ENCODE measurements at places on chromosomes 1 and 21.

GRCh38 chr1:1763657-1764621, 14.3 kb downstream of the NADK start:
- no peak for DNase-seq

DNA sequence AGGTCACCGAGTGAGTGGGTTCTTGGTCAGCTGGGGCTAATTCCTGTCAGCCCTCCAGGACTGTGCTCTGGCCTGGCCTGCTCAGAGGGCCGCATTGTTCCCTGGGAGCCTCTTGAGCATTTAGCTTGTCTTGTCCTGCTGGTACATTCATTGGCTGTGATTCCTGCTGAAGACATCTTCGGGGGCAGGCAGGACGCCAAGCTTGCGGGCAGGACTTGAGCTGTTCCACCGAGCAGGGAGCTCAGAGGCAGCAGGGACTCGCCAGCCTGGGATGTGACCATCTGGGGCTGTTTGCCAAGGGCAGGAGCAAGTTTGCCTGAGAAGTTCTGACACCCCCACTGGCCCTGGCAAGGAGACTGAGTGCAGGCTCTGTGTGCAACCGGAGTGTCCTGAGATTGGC, 7.0 kb upstream of the SLC26A9 start:
- DNase-seq = no peak

- DNase-seq = no peak
Measured at GRCh38 chr1:27021354-27022031, 8.8 kb upstream of the TENT5B start.

- DNase-seq = no peak
Measured at GRCh38 chr1:27099587-27100334, 55.2 kb downstream of the SLC9A1 start.

DNA sequence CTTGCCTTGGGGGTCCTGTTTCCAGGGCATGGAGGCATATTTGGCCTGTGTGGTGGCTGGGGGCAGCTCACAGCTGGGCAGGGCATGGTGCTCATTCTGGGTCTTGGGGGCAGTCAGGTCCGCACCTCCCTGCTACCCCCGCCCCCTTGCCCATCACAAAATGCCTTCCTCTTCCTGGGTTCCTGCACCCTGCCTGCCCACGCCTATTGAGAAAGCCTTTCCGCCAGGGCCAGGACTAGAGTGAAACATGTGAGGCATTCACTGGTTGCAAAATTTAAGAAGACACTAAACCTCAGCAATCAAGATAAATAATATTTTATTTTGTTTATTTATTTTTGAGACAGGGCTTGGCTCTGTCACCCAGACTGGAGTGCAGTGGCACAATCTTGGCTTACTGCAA, 19.7 kb downstream of the PTAFR start:
- no peak for DNase-seq

GRCh38 chr1:117616967-117617366, 11.1 kb downstream of the TENT5C start:
- no peak for DNase-seq

DNA sequence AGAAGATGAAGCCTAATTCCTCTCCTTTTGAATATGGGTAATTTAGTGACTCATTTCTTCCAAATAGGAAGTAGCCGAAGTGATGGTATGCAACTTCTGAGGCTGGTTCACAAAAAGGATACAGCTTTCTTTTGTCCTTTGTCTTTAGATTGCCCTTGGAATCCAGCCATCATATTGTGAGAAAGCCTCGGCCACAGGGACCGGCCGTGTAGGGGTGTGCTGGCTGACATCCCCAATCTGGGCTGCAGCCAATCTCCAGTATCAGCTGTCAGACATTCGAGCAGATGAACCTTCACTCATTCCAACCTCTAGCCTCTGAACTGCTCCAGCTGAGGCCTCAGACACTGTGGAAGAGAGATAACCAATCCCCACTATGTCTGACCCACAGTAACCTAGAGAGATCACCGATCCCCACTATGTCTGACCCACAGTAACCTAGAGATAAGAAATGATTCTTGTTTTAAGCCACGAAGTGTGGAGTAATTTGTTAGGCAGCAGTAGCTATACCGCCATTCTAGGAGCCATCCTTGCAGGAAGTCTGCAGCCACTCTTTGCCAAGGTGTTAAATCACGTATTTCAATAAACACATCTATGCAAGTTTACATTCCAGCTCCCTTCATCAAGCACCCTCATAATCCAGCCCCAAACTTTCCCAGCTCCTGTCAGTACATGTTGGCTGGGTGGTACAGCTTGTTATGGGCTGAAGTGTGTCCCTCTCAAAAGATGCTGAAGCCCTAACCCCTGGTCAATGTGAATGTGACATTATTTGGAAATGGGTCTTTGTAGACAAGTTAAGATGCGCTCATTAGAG, 2.9 kb upstream of the DIP2A start:
- no peak for DNase-seq

GRCh38 chr1:220878191-220879075, 810 bp upstream of the HLX start:
- DNase-seq = no peak

- DNase-seq = no peak
Measured at GRCh38 chr1:109252167-109252892, 3.0 kb downstream of the CELSR2 start.

GRCh38 chr1:183879966-183880365, 75.0 kb downstream of the RGL1 start:
- no peak for DNase-seq

DNA sequence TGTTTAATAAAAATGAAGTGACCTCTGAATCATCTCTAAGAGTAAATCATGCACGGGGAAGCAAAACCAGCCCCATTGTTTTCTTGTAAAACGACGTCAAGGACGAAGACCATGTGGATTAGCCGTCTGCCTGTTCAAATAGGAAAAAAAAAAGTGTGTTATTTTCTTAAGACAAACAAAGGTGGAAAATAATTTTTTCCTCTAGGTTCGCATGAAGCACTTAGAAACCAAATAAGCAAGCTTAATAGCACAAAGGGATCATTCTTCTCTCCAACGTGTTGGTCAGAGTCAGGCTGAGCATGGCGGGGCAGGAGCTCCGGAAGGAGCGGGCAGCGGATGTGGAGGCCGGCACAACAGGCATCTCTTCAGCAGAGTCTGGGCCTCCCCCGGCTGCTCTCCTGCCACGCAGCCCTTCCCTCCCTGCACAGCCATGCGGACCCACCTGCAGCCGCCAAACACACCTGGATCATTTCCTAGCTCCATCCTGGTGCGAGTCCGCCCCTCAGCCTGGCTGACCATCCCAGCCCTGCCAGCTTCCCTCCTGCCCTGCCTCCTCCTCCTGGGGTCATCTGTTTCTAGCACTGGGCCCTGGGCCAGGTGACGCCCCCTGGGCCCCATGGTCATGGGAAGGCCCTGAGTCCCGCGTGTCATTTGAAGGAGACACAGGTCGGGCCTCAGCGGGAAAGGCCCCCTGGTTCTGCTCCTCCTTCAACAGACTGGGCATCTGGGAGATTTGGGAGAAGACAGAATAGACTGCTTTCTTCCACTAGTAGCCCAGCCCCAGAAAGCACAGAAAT, 40.2 kb downstream of the MX1 start:
- DNase-seq = no peak

- no peak for DNase-seq
Measured at GRCh38 chr1:165356876-165357275, 361 bp upstream of the LMX1A start.

GRCh38 chr21:39065917-39066316, 117.3 kb downstream of the PSMG1 start:
- no peak for DNase-seq

DNA sequence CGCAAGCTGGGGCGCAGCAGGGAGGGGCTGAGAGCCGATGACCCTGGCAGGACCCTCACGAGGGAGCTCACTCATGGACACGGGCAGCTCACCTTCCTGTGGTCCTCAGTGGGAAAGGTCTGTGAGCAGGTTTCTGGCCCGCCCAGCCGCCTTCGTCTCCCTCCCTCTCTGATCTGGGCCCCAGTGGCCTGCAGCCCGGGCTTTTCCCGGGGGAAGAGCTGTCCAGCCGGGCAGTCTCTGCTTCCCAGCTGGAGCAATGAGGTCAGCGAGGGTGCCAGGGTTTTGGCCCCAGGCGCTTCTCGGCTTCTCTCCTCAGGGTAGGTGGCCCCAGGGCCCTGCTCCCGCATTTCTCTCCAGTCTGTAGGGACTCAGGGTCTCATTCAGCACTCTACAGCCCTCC, 22.2 kb upstream of the ARHGEF16 start:
- DNase-seq = no peak

GRCh38 chr21:41761211-41761933, 5.5 kb downstream of the RIPK4 start:
- no peak for DNase-seq

DNA sequence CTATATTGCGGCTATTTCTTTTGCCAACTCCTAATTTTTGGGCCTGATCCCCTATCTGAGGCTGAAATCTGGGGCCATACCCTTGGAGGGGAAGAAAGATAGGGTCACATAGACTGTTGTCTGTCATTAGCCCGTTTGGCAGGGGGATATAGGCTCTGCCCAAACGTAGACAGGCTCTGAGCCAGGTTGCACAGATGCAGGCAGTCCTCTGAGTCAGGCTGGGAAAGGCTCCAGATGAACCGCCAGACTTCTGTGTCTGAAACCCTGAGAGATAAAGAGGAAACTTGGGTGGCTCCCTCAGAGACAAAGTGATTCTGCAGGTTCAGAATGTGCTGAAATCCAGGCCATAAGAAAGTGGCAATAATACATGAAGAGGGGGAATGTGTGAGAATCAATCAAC, 4.0 kb upstream of the CAP1 start:
- DNase-seq = no peak

DNA sequence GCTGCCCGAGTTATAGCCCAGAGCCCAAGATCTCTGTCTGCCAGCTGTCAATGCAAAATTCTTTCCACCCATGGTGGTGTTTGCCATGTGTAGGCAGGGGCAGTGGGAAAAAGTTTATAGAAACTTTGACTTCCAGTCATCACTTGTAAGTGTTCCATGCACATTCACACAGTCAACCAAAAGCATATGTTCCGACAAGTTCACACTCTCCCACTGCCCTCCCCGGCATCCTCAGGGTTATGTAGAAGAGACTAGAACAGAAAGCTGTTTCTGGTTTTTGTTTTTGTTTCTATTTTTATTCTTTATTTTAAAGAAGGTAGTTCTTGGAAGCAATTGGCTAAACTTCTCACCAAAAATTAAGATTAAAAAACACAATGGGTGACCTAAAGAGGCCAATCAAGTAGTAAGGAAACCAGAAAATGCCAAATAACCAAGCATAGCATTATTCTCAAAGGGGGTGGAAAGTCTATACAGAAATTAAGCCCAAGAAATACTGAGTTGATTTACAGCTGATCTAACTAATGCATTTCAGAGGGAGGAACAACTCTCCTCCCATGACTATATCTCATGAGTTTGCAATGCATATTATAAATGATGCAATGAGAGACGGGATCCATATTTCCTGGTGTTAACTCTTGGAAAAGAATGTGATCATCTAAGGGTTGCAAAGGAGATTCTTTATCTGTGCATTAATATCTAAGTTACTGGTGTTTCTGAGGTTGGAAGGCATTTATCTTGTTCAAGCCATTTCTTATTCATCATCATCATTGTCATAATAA, 91.5 kb upstream of the ETS2 start:
- DNase-seq = no peak

GRCh38 chr1:66168467-66168887, 365.5 kb upstream of the SGIP1 start:
- DNase-seq = no peak

DNA sequence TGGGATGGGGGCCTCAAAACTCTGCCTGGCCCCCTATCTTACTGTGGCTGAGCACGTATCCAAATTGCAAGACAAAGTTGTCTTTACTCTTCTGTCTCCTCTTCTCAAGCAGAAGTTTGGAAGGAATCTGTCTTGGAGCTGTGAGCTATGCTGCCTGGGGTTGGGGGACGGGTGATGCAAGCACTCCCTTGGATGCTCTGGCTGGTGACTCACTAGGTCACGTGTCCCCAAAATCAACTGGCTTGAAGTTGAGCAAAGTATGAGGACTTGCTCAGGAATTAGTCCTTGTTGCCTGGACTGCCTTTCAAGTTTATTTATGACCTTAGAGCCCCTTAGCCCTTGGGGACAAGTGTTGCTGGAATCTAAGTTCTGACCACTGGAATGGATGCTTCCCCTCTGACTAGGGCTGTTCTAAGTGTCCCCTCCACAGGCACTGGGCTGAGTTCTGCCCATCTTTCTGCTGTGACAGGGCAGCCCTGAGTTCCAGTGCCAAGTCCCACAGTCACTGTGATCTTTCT, 269.5 kb downstream of the HHAT start:
- no peak for DNase-seq

DNA sequence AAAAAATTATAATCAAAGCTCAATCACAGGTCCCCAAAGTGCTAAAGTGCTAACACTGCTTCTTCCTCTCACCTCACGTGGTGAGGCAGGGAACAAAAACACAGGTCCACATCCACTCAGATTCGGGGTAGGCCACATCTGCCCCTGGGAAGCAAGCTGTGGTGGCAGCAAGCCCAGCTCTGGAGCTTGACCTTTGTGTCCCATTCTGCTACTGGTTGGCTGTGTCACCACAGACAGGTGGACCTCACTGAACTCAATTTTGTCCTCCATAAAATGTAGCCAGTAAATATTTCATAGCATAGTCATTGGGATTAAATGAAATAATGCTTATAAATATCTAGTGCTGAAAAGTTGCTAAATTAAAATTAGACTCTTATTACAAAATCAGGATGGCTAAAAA, 8.5 kb downstream of the AZIN2 start:
- no peak for DNase-seq

- DNase-seq = no peak
Measured at GRCh38 chr1:209207701-209208286, 375.7 kb upstream of the CAMK1G start.

DNA sequence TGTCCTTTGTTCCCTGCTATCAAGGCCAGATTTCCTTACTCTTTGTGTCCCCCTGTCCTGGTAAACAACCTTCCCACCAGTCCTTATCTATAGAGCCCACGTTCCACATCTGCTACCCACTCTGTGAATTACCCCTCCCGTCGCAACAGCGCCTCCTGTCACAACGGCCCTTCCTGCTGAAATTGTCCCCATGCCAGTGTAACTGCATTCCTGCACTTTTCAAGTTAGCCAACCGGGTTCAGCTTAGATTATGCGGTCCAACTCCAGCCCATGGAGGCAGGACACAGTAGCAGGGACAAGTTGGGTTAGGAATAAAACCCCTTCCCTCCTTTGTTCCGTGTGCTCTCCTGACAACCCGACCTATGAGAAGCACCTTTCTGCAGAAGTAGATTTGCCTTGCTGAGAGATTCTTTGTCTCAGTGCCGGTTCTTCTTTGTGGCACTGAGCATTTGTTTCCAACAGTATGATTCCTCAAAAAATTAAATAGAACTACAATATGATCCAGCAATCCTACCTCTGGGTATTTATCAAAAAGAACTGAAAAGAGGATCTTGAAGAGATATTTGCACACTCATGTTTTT, 180.3 kb downstream of the PTBP2 start:
- no peak for DNase-seq

- no peak for DNase-seq
Measured at GRCh38 chr1:233790121-233790520, 114.4 kb upstream of the SLC35F3 start.

- no peak for DNase-seq
Measured at GRCh38 chr1:209766051-209766450, 10.2 kb downstream of the TRAF3IP3 start.

GRCh38 chr1:219413536-219413935, 199.4 kb downstream of the ZC3H11B start:
- no peak for DNase-seq
